Stimulated activated CD4-positive, alpha-beta T cell treated with anti-CD3 and anti-CD28 coated beads, Interleukin-12 subunit alpha, Interleukin-12 subunit beta, amount 100 ng/mL, for 48 hours (primary cell): ENCODE measurements at places on chromosomes 3 and 15.

DNA sequence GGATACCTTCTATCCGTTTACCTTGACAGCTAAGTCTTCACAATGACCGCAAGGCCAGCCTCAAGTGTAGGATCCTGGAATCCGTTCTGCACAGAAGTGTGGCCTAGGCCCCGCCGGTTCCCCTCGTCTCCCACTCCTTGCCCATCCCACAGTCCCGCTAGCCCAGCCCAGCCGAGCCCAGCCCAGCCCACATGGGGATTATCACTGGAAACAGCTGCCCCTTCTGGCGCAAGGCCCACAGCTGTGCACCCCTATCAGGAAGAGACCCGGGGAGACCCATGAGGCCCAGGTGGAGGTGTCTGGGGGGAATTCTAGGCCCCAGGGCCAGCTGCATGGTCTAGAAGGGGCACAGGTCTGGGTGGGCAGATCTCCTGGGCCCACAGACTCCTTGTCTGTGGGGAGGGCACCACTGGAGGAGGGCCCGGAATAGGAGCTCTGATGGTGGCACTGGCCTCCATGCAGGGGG, 27.9 kb upstream of the KLF13 start:
- no peak for DNase-seq

DNA sequence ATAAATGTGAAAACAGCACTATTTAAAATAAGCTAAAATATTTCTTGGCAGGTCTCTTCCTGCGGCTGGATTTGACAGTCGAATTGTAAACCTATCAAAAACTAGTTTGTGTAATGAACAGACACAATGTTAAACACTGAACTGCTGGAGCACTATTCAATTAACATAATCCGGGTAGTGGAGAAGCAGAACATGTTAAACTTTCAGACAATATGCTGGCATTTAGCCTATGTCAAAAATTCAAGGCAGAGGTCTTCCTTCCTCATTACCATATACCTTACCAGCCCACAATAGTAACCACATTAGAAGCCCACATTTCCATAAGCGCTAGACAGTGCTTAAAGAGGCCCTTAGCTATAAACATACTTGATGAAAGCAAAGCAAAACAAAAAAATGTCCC, 1042.9 kb downstream of the ROBO1 start:
- no peak for DNase-seq

- no peak for DNase-seq
These were observed 63.7 kb downstream of the CORO2B start for GRCh38 chr15:68642491-68642845.

GRCh38 chr3:187709155-187709554, 6.8 kb upstream of the RTP2 start:
- DNase-seq = no peak

- no peak for DNase-seq
These were observed 12.4 kb upstream of the ABHD2 start for GRCh38 chr15:89075846-89076245.

DNA sequence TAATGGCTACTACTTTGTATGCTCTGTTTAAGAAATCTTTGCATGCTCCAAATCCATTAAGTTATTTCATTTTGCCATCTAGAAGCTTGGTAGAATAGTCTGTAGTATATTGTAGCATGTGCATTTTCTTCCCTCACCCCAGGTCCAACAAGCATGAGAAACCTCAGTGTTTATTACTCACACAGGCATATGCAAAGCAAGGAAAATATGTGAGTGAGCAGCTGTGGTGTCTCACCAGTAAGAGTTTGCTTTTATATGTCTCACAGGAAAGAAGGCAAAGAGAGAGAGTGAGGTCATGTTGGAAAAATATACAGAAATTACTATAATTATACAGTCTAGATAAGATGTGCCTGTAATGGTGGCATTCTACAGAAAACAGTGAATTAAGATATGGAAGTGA, 312.5 kb downstream of the C3orf38 start:
- no peak for DNase-seq

GRCh38 chr3:97579365-97579764, 185.2 kb upstream of the ARL6 start:
- no peak for DNase-seq

- no peak for DNase-seq
These were observed 129.0 kb downstream of the SEMA6D start for GRCh38 chr15:47846128-47846868.

- DNase-seq = no peak
These were observed 36.7 kb upstream of the ZNF774 start for GRCh38 chr15:90315278-90315982.

- no peak for DNase-seq
These were observed 57.5 kb upstream of the PRR23E start for GRCh38 chr3:127135241-127136023.

DNA sequence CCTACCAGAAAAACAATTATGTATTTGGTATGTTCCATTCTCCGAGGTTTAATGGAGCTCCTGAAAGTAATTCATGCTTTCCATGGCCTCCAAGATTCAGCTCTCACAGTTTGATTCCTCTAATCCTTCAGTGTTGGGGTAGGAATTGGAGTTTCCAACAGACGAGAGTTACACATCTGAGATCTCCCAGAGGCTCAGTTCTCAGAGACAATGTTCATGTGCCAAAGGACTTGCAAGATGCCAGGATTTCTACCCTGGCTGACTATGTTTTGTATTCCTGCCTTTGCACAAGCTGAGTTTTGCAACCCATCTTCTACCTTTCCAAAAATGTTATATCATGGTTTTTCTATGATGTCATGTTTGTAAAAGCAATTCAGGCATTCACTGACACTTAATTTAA, 322.9 kb downstream of the ERC2 start:
- DNase-seq = no peak

DNA sequence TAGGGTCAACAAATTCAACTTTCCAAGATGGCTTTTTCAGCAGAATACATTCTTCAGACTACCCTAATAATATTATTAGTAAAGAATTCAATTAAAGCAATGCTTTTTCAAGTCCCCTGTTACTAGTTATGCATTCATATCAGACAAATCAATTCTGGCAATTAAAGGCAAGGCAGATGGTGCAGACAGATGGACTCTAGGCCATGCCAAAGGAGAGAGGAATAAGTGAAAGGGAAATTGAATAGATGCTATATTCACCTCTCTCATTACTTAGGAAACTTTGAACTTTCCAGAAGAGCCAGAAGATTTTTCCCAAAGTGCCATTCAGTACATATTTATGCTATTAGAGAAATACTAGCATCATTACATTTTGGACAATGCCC, 487.7 kb upstream of the RASGRP1 start:
- DNase-seq = no peak

DNA sequence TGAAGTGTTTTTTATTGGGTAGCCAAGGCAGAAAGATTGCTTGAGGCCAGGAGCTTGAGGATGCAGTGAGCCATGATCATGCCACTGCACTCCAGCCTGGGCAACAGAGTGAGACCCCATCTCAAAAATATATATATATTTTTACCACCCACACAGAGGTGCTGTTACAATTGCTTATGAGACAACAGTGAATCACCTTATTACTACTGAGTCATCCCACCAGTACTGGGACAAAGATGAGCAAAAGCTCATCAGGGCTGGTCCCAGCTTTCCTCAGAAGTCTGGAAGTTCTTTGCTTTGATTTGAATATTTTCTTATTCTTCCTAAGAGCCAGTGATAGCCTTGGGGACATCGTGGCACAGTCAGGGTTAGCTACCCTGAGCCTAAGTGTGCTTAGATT, 207.7 kb downstream of the SOX2 start:
- no peak for DNase-seq

- no peak for DNase-seq
These were observed 16.4 kb downstream of the ARRDC4 start for GRCh38 chr15:97976766-97977503.
